Colonic mucosa (tissue), 4 donors: ENCODE measurements at places on chromosomes 7 and 10. TPM values are rescaled to one million over a fixed set of nuclear protein-coding genes. Genes with fewer than 3 reads are reported as not detected.

TMEM26 gene
- 0.50 TPM for total RNA-seq

SORBS1 gene
- 150 TPM for total RNA-seq

LRMDA gene
- total RNA-seq = 5.2 TPM

AGAP3 gene
- 79.2 TPM for total RNA-seq

FOXP2 gene
- total RNA-seq = 5.3 TPM

SPDYE16 gene
- not detected for total RNA-seq

ETV1 gene
- total RNA-seq = 4.3 TPM

GIMAP6 gene
- 4.8 TPM for total RNA-seq

OGDHL gene
- 3.2 TPM for total RNA-seq

NPTX2 gene
- 0.89 TPM for total RNA-seq

SLC39A12 gene
- total RNA-seq = 0.15 TPM

CPED1 gene
- total RNA-seq = 4.0 TPM

PON1 gene
- not detected for total RNA-seq

PAX4 gene
- 0.67 TPM for total RNA-seq

C10orf105 gene
- total RNA-seq = 0.07 TPM

ENO4 gene
- total RNA-seq = not detected

IFIT2 gene
- 7.5 TPM for total RNA-seq

ARPC1B gene
- 141 TPM for total RNA-seq

NACAD gene
- total RNA-seq = 3.3 TPM

GSTO2 gene
- 12.8 TPM for total RNA-seq

TMEM196 gene
- total RNA-seq = not detected

EPHB6 gene
- 2.3 TPM for total RNA-seq

CCDC7 gene
- 9.9 TPM for total RNA-seq

ELFN1 gene
- total RNA-seq = 0.40 TPM

OR13A1 gene
- total RNA-seq = not detected

CXCL12 gene
- total RNA-seq = 56.2 TPM

CYP3A5 gene
- total RNA-seq = 112 TPM

NFKB2 gene
- 44.5 TPM for total RNA-seq

HOXA7 gene
- total RNA-seq = 24.4 TPM

C7orf57 gene
- total RNA-seq = not detected

UPK3B gene
- total RNA-seq = 0.72 TPM

CCDC136 gene
- 0.64 TPM for total RNA-seq

RET gene
- 3.3 TPM for total RNA-seq

CD36 gene
- 26.5 TPM for total RNA-seq

CARD11 gene
- total RNA-seq = 1.8 TPM

OLAH gene
- total RNA-seq = not detected

NEUROG3 gene
- total RNA-seq = 4.0 TPM

VPS37D gene
- total RNA-seq = 2.0 TPM

FANK1 gene
- total RNA-seq = 5.8 TPM

SAMD8 gene
- 8.9 TPM for total RNA-seq
